ENCODE measurements at places on chromosomes 5 and 9.

DNA sequence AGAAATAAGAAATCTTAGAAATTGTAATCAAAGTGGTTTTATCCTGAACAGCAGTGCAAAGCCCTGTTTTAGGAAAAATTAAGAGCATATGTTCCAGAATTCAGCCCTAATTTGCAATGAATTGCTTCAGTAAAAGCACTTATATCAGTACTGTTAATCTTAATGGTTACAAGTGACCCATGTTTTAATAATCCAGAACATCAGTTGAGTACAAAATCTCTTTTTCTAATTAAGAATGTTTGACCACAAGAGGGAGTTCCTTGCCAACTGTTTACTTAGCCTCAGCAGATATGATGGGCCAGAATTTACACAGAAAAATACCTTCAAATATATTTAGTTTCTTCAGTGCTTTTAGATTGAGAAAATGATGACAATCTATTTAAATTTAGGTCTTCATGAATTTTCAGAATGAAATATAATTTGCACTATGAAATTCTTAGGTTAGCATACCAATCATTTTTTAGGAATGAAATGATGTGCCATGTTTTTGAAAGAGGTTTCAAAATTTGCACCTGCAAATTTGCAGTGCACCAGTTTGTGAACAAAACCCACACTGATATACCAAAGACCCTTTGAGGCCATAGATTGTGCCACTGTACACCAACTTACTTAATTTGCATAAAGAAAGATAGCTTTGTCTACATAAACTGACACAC is 926.3 kb upstream of the ARRDC3 start:
- DNase-seq: peak; percentile 82

GRCh38 chr5:167937635-167937998 is 353.8 kb upstream of the WWC1 start:
- no peak for DNase-seq

GRCh38 chr5:73729329-73729728 is 103.3 kb downstream of the ARHGEF28 start:
- peak; percentile 58 for DNase-seq

DNA sequence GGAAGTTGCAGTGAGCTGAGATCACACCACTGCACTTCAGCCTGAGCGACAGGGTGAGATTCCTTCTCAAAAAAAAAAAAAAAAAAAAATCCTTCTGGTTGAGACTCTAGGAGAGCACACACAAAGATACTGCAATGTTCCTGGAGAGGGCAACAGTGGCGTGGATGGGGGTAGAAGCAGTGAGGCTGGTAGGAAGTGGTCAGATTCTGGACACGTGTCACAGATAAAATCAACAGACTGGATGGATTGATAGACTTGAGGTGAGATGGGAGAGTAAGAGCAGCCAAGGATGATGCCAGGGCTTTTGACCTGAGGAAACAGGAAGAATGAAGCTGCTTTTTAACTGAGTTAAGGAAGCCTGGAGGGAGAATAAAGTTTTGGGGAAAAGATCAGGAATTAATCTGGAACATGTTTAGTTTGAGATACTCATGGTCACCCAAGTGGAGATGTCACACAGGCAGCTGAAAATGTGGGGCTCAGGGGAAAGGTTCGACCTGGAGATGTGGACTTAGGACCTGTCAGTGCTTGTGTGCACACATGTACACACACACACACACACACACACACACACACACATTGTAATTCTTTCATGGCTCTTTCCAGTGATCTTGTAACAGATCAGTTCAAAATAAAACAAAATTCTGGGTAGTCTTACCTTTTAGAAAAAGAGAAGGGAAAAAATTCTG is 88.1 kb downstream of the FANCC start:
- DNase-seq: no peak

GRCh38 chr5:120354126-120354525 is 110.0 kb upstream of the PRR16 start:
- DNase-seq: no peak

- DNase-seq: peak; percentile 16
Measured at GRCh38 chr9:122020398-122020797, 72.7 kb downstream of the TTLL11 start.

DNA sequence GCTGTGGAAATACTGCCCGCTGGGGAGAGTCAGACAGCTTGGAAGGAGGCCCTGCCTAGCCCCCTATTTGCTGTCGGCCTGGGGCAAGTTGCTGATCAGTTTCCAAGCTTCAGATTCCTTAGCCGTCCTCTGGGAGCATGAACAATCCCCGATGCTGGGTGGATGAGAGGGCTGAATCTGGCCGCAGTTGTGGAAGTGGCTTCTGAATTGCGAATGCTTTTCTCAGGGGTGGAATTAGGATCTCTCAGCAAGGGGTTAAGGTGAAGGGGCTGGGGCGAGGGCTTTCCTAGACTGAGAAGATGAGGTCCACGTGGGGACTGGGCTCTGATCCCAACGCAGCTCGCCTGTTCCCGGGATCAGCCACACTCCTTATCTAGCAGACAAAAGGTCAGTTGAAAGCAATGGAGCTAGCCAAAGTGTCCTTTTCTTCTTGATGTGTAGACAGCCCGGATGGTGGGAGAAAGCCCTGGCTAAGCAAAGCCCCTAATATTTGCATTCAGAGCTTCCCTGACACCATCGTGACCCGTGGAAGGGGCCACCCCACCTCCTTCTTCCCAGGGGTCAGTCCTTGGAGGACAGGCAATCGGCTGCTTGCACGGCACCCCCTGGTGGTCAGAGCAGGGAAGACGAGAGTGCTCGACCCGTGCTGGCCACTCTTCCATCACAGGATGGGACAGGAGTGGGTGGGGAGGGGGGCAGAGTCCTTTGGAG is 54.9 kb downstream of the COL15A1 start:
- DNase-seq: peak; percentile 68

DNA sequence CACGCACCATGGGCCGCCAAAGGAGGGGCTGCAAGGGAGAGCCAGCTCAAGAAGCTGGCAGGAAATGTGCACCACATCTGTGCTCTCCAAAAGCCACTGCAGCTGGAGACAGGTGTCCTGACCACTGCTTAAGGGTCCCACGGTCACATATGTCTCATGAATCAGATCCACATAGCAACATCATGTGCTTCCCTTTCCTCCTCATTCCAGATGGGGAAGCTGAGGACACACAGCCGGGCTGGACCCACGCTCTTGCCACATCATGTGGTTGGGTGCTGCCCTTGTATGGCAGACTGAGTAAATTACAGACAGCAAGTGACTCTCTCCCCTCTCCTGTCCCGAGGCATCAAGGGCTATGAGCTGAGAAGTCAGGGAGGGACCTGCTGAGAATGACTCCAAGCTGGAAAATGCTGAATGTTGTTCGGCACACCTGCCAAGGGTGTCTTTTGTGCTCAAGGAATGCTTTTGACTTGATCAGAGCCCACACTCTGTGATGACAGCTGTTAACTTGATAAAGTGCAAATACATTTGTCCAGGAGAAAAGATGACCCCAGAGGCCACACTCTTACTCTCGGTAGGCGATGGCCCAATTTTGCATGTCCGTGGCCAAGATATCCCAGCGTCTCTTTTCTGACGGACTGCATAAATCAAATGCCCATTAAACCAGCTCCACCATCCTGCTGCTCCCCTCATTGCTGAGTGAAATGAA is 58.2 kb downstream of the NSUN2 start:
- no peak for DNase-seq

- peak; percentile 83 for DNase-seq
Measured at GRCh38 chr5:149961957-149962409, 1.4 kb downstream of the SLC26A2 start.

DNA sequence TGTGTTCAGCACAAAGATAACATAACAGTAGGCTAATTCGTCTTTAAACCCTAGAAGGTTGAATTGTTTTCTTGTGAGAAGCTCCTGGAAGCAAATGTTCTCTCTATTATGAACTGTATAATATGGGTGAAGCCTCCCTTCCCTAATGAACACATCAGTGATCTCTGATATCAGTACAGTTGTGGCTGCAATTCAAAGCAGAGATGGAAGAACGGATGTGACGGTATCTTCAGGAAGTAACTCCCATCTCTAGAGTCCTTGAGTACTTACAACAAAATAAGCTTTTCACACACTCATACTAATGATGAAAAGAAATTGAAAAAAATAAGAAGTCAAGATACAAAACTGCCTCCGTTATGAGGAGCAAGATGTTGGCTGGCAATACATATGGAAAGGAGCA is 4.5 kb downstream of the HCN1 start:
- DNase-seq: no peak

DNA sequence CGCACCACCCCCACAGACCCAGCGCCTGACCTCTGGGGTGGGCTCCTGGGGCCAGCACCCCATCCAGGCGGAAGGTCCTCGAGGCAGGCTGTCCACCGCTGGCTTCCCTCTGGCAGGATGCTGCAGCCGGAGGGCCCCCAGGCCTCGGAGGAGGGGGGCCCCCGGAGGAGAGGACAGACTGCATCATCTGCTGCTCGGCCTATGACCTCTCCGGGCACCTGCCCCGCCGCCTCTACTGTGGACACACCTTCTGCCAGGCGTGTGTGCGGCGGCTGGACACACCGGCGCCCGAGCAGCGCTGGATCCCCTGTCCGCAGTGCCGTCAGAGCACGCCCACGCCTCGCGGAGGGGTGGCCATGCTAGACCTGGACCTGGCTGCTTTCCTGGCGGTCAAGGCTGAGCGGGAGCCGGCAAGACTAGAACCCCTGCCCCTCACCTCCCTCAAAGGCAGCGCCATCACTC is 1.2 kb downstream of the RNF224 start:
- DNase-seq: no peak

GRCh38 chr5:132011622-132012343 is at the start of gene ACSL6:
ACSL6 (minus strand) TSS chr5:132011658; CDS start chr5:132011553, 105 bp downstream.
- no peak for DNase-seq

DNA sequence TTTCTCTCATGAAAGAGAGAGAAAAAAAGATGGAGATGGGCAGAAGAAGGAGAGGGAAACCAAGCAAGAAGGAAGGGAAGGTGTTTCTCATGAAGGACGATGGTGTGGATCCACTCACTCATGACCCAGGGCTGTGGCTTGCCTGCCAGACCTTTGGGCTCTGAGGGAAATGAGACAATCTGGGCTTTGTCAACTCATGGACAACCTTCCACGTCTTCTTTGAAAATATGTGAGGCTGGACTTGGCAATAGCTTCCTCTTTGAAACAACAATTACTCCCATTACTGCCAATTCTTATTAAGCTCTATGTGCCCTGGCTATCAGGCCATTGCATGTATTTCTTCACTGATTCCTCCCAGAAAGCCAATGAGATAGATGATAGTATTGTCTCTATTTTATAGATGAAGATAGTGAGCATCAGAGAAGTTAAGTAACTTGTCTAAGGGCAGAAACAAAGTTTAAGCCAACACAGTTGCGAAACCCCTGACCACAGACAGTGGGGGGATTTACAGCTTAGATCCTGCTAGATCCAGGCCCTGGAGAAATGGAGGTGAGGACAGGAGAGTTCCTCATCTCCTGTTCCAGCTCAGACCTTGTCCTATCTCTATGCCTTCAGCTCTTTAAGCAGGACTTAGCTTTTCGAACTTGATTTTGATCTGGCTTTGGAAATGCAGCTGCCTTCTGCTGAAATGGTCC is 132.4 kb downstream of the GCNT1 start:
- peak; percentile 69 for DNase-seq

DNA sequence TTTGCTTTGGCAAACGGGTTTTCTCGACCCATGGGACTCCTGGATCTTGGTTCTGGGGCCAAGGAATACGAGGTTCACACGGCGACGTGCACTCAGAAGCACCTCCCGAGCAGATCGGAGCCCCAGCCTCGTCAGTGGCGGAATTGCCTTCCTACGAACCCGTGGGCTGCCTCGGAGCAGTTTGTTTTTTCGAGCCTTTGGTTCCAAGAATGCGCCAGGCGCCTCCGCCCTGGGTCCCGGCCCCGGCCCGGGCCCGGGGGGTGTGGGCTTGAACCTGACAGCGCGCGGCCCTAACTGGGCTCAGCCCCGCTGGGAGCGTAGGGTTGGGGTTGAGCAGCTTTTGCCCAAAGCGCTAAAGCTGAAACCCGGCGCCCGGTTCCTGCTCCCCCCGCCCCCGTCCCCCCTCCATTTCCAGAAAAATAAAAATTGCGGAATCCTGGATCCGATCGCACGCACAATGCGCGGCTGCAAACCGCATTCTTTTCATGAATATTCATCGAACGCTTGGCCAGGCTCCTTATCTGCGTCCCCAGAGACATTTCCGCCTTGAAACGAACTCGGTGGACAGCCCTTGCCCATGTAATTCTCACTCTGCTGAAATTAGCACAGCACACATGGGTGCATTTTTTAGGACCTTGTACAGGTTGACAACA is 1.0 kb downstream of the BASP1 start:
- DNase-seq: peak; percentile 63

GRCh38 chr9:82549174-82549821 is 513.6 kb downstream of the RASEF start:
- no peak for DNase-seq

DNA sequence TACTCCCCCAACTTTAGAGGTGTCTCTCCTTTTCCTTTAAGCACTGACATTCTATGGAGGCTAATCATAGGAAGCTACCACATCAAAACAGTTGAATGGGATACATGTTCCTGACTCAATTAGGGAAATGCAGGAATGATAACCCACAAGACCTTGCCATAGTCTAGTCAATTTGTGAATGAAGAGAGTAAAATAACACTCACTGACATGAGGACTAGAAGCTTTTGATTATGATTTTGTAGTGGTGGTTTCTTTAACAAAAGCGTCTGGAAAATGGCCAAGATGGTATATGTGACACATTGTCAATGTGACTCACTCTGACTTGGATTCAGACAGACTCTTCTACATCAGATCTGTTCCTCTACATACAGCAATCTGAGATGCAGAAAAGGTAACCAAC is 13.7 kb upstream of the PRELID2 start:
- no peak for DNase-seq

DNA sequence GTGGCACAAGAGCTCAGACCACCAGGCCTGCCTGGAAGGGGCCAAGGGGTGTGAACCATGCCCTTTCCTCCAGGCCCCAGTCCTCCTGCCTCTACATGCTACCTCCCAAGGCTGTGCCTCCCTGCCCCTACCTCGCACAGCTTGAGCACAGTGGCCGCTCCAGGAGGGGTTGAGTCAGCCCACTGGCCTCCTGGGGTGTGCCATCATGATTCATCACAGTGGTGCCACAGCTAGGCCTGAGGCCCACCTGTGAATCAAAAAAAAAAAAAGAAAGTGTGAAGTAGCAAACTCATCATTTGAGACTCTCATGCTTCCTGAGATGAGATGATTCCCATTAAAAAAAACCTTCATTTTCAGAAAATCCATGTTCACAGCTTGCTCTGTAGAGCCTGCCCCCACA is 240.5 kb downstream of the HSPA4 start:
- peak; percentile 8 for DNase-seq

- no peak for DNase-seq
Measured at GRCh38 chr9:98774746-98775145, 21.6 kb downstream of the ANKS6 start.

DNA sequence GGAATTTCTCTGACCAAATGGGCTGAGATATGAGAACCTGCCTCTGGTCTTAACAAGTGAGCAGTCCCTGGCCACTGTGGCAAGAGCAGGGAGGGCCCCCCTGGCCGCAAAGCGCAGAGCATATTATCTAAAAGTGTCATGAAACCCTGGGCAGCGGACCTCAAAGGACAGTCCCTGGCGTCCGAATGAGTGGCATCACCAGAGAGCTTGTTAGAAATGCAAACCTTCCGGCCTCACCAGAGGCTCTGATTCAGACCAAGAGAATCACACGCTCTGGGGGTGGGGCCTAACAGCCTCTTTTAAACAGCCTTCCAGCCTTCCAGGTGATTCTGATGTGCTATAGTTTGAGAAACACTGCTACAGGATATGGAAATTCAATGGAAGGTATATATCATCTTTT is 10.9 kb downstream of the PTPN3 start:
- no peak for DNase-seq
